CD4-positive, alpha-beta T cell (primary cell): ENCODE measurements at places on chromosomes 7 and 10.
A peak's percentile ranks its signal among the peaks of the same experiment; 100 is the strongest.

GRCh38 chr7:155124706-155125105 is 54.6 kb downstream of the HTR5A start:
- H3K36me3 ChIP-seq = no peaks in the 10 kb centered on the region
- no peaks in the 10 kb centered on the region for H3K4me1 ChIP-seq
- H3K4me3 ChIP-seq = no peak overlapping the region
- H3K27me3 ChIP-seq = no peaks in the 10 kb centered on the region

DNA sequence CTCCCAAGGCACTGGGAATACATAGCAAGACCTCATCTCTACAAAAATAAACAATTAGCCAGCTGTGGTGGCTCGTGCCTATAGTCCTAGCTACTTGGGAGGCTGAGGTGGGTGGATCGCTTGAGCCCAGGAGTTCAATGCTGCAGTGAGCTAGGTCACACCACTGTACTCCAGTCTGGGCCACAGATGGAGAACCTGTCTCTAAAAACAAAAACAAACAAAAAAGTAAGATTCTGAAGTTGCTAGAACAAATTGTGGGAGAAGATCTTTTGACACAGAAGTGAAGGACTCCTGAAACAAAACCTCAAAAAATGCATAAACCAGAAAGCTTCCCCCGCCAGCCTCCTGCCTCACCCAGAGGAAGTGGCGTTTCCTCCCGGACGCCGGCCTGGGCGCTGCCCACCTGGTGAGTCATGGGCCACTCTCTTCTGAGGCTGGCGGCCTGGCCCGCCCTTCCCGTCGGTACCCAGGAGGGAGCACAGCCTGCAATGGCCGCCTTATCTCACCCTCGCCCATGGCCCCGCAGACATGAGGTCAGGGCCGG is 25.4 kb upstream of the ELN start:
- H3K4me1 ChIP-seq = peaks cover 10% of the 10 kb centered on the region
- H3K4me3 ChIP-seq = no peak overlapping the region
- DNase-seq = no peak
- no peak overlapping the region for H3K27ac ChIP-seq

DNA sequence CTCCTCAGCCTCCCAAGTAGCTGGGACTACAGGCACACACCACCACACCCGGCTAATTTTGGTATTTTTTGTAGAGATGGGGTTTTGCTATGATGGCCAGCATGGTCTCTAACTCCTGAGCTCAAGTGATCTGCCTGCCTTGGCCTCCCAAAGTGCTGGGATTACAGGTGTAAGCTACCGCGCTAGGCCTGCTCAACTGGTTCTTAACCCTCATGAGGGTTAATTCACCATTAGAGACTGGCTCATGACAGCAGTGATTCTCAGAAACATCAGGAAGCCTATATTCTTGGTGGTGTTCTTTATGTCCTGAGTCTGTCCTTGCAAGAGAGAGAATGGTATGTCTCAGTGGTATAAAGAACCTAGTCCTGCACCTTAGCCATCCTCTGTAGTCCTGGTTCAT is 10.4 kb upstream of the NT5C2 start:
- H3K27ac ChIP-seq = no peak overlapping the region
- no peaks in the 10 kb centered on the region for H3K36me3 ChIP-seq
- DNase-seq = no peak
- no peaks in the 10 kb centered on the region for H3K27me3 ChIP-seq
- H3K4me3 ChIP-seq = no peak overlapping the region

DNA sequence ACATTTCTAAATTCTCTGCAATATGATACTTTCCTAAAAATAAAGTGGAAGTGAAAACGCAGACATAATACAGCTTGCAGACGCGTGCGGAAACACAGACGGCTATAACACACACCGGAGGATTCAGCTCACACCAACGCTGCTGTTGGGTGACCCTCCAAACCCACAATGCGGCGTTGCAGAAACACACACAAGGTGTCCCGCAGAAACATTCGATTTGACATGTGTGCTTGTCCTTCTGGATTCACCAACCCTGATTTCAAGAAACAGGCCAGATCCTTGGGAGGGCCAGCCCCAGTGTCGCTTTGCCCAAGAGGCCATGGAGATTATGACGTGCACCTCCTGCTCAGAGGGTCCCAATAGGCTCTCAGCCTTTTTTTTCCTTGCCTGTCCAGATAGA is 136.7 kb upstream of the TCERG1L start:
- no peak overlapping the region for H3K27ac ChIP-seq
- no peaks in the 10 kb centered on the region for H3K36me3 ChIP-seq
- H3K4me1 ChIP-seq = no peaks in the 10 kb centered on the region
- no peak for DNase-seq
- no peak overlapping the region for H3K4me3 ChIP-seq

DNA sequence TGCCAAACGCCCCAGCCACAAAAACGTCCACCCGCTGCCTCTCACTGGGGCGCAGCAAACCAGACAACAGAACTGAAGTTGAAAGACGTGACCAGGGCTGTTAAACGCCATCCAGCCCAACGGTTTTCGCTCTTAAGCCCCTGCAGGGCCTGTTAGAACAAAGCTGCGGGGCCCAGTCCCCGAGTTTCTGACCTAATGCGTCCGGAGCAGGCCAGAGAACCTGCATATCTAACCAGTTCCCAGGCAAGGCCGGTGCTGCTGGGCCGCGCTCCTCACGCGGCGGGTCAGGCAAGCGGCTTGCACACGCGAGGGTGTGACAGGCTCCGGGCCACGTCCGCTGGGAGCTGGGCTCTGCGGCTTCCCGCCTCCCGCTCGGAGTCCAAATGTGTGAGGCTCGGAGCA is 87.0 kb downstream of the PTPRN2 start:
- H3K27me3 ChIP-seq = peaks cover 4% of the 10 kb centered on the region
- H3K36me3 ChIP-seq = no peaks in the 10 kb centered on the region
- H3K4me3 ChIP-seq = no peak overlapping the region
- no peak for DNase-seq
- no peak overlapping the region for H3K27ac ChIP-seq

- no peak for DNase-seq
- H3K36me3 ChIP-seq = no peaks in the 10 kb centered on the region
- peak overlapping the region; percentile 58 for H3K4me3 ChIP-seq
- peaks cover 20% of the 10 kb centered on the region for H3K4me1 ChIP-seq
Measured at GRCh38 chr7:158863611-158864506, 7.5 kb downstream of the DYNC2I1 start.

DNA sequence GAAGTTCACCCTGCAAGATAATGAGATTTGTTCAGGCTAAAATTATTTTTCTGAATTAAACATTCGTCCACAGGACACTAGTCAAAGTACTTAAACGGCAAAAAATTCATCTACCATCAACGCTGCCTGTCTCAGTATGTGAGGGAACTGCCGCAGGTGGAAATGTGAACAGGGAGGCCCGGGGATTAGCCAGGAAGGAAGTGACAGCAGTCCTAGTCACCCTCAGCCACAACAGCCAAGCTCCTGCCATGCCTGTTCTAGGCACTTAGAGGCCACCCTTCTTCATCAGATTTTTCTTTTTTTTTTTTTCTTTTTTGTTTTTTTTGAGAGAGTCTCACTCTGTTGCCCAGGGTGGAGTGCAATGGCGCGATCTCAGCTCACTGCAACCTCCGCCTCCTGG is 9.4 kb downstream of the NUDT5 start:
- peaks cover 30% of the 10 kb centered on the region for H3K36me3 ChIP-seq
- no peak overlapping the region for H3K4me3 ChIP-seq
- H3K27ac ChIP-seq = no peak overlapping the region
- no peaks in the 10 kb centered on the region for H3K27me3 ChIP-seq
- H3K4me1 ChIP-seq = peaks cover 10% of the 10 kb centered on the region

DNA sequence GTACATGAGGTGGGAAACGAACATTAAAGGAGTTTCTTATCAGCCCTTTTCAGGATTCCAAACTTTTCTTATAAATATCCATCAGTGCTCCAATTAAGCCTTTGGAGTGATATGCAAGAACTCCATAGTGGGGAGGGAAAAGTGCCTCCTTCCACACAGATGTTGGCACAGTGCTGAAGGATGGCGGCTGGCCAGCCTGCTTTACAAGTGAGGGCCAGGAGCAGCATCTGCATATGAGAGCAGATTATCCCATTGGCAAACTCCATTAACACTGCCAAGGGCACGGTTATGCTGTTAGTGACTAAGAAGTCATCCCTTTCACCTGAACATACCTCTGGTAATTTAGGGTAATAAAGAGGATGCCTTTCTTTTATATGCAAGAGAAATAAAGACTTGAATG is 543.1 kb downstream of the CNTNAP2 start:
- H3K27ac ChIP-seq = no peak overlapping the region
- H3K27me3 ChIP-seq = no peaks in the 10 kb centered on the region
- H3K4me3 ChIP-seq = no peak overlapping the region
- H3K36me3 ChIP-seq = no peaks in the 10 kb centered on the region
- H3K4me1 ChIP-seq = no peaks in the 10 kb centered on the region
- no peak for DNase-seq
